ENCODE measurements at places on chromosomes 5 and 9.

GRCh38 chr5:2006193-2006970 is 123.7 kb upstream of the IRX4 start:
- DNase-seq: no peak

GRCh38 chr9:124133727-124134126 is 122.2 kb downstream of the LHX2 start:
- DNase-seq: peak; percentile 70

DNA sequence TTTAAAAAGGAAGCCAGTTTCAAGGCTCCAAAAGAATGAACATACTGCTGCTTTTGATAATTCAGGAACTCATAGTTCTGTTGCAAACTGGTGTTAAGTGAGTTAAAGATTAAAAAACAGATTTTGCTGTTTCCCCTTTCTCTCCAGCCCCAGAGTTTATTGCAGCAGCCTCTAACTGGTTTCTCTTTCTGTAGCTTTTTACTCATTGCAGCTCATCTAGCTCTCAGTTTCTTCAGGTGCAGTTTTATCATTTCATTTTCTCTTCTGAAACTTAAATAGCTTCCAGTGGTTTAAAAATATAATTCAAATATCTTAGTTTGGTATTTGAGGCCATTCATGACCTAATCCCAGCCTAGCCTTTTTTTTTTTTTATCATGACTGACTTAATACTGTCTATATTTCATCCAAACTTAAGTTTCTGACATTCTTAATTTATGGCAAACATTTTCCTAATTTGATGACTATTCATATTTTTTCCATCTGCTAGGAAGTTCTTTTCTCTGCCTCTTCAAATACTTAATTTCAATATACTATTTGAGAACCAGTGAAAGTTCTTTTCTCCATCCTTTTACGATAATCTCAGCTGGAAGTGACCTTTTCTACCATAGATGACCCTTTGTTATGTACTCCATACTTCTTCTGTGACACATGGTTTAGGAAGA is 252.7 kb upstream of the GRIA1 start:
- DNase-seq: no peak

DNA sequence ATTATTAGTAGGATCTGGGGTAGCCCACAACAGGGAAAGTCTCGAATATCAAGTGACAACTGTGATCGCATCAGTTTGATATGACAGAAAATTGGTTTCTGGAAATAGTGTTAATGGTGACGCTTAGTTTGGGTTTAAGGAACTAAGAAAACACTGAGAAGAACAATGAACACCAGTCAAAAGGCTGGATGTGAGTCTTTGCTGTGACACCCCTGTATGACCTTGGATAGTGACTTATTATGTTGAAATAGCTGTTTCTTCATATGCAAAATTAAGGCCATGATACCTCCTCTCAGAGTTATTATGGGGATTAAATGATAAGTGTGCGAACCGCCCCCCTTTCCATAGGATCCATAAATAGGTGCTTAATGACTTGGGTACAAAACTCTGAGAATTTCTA is 926 bp downstream of the DNAJC25 start:
- DNase-seq: no peak

DNA sequence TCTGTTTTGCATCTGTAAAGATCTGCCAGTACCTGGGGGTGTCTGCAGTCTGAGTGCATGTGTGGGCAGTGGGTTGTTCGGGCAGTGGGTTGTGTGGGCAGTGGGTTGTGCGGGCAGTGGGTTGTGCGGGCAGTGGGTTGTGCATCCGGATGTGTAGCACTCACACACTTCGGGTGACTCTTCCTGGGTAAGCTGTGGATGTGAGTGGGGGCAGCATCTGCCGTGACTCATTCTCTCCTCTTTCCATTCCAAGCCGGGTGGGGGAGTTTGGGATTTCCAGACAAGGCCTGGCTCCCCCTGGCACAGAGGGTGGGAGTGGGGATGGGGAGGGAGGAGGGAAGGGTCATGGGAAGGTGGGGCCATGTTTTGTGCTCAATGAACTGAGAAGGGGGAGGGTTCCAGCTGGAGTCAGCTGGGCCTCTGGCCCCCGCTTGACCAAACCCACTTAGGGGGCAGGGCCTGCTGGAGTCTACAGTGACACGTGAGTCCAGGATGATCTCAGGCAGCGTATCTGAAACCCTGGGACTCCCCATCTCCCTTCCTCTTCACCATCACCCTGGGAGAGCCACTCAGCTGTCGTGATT is 8.3 kb downstream of the CRB2 start:
- DNase-seq: no peak

GRCh38 chr5:157233515-157233914 is 32.4 kb upstream of the CYFIP2 start:
- DNase-seq: no peak

- peak; percentile 88 for DNase-seq
These were observed 14.7 kb upstream of the CXXC5 start for GRCh38 chr5:139633295-139634027.

- no peak for DNase-seq
These were observed 40.7 kb downstream of the HRH2 start for GRCh38 chr5:175698401-175699115.

GRCh38 chr5:130712324-130712723 is 452.7 kb downstream of the HINT1 start:
- DNase-seq: no peak

DNA sequence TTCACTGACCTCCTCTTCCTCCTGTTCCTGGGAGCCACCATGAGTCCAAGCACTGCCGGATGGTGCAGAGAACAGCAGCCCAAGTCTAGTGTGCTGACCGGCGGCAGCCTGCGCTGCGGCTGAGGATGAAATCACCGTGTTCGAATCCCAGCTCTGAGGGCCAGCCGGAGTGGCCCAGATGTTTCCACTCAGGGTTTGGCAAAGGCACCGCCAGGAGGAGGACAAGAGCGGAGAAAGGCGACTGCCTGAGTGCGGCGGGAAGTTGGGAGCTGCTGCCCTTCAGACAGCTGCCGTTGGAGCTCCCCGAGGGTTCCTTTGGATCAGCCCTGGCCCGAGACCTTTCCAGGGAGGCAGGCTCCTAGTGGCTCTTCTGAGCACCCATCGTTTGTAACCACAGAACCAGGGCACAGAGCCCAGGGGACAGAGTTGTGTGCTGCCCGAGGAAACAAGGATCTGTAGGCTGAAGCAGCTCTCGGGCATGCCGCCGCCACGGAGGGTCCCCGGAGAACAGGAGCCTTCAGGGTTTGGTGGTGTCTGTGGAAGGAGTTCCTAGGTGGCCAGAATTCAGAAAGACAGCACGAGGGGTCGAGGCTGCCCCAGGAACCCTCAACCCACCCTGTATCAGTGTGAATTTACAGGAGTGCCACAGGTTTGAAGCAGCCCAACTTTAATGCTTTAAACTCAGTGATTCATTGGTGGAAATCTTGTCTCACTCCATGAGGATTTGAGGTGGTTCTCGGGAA is 115.6 kb upstream of the COL5A1 start:
- no peak for DNase-seq

- DNase-seq: no peak
These were observed 55.9 kb upstream of the STXBP1 start for GRCh38 chr9:127555840-127556820.

- DNase-seq: no peak
These were observed 26.9 kb downstream of the GLT6D1 start for GRCh38 chr9:135612437-135612836.

- peak; percentile 84 for DNase-seq
These were observed 9.9 kb upstream of the PCDHB2 start for GRCh38 chr5:141084487-141084989.

- DNase-seq: no peak
These were observed 259.6 kb downstream of the CDH12 start for GRCh38 chr5:22593592-22593991.

GRCh38 chr5:160297776-160298175 is 14.6 kb downstream of the CCNJL start:
- peak; percentile 60 for DNase-seq

- peak; percentile 68 for DNase-seq
These were observed 7.0 kb downstream of the BARHL1 start for GRCh38 chr9:132589148-132590036.

- peak; percentile 45 for DNase-seq
These were observed 1.1 kb upstream of the DAP start for GRCh38 chr5:10761933-10762775.

DNA sequence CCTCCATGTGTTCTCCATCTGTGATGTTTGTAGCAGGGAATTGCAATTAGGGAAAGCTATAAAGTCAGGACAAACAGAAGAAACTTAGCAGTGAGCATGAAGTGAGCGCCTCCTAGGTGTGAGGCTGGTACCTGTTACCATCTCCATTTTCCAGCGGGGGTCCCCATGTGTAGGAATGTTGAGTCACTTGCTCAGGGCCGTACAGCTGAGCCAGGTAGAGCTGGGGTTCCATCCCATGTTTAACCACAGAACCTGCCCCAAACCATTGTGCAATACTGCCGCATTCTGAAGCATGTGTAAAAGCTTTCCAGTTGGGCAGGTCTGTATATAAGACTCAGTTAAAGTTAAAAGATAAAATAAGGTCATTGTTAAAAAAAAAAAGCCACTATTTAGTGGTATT is 62.7 kb downstream of the NDFIP1 start:
- peak; percentile 50 for DNase-seq

GRCh38 chr9:134032456-134033222 is 7.4 kb downstream of the BRD3OS start:
- no peak for DNase-seq

DNA sequence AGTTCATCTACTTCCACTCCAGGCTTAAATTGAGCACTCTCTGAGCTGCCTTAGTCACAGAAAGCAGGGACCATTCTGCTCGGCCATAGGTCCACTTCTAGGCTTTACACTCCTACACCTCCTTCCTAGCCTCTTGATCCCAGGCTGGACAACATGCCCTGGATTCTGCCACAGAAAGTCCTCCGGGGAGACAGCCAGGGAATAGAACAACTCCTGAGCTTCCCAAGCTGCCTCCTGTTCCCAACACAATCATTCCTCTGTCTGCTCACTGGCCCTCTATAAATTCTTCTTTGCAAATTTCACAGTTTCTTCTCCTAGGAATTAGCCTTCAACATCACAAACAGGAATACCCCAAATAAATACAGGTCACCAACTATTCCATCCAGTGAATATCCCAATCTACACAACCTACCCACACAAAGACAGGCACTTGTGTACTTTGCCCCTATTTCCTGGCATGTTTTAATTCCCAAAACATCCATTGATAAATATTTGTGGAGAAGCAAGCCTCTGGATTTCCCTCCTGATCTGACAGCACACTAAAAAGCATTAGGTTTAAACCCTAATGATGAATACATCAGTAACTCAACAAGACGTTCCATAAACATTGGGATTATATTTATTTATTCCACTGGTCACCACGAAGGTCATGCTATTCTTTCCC is 125.5 kb downstream of the ENC1 start:
- DNase-seq: no peak

DNA sequence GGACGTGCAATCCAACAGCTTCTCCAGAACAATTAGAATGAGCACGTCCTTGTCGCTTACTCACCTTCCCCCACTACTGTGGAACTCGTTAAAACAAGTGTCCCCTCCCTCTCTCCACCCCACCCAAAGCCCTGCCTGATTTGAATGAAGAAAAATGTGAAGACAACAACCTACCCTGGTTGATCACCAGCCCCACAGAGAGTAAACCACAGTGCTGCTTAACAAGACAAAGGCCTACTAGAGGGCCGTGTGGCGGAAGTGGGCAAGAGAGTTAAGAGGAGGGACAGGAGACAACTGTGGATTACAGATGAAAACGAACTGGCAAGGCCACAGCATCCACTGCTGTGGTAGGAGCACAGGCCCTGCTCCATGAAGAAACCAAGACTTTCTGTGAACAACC is 51.1 kb downstream of the CDK5RAP2 start:
- peak; percentile 74 for DNase-seq

Measured in endodermal cell (in vitro differentiated cells).